ENCODE measurements at places on chromosomes 1 and 21. TPM values are rescaled to one million over a fixed set of nuclear protein-coding genes. Genes with fewer than 3 reads are reported as not detected.

The GBP7 gene
- total RNA-seq, result not detected

The SPRR2G gene
- total RNA-seq, result not detected

The NR1I3 gene
- total RNA-seq, result not detected

The TLCD4 gene
- 7.5 TPM for total RNA-seq

The TMEM240 gene
- 0.75 TPM for total RNA-seq

The EPB41 gene
- 3.9 TPM for total RNA-seq

The CLDN17 gene
- not detected for total RNA-seq

The DENND2C gene
- total RNA-seq, result 0.40 TPM

The RNF186 gene
- total RNA-seq, result not detected

The S100A2 gene
- total RNA-seq, result 24.6 TPM

The ARMH1 gene
- total RNA-seq, result 0.66 TPM

The SLC2A5 gene
- 0.77 TPM for total RNA-seq

The CD5L gene
- total RNA-seq, result not detected

The DMBX1 gene
- 0.49 TPM for total RNA-seq

The KRTAP21-2 gene
- total RNA-seq, result not detected

The EFNA3 gene
- total RNA-seq, result 13.0 TPM

The EXO1 gene
- 22.2 TPM for total RNA-seq

The RCSD1 gene
- total RNA-seq, result 0.08 TPM

The PLEKHN1 gene
- total RNA-seq, result 4.9 TPM

The LAMTOR2 gene
- total RNA-seq, result 157 TPM

The MYCL gene
- total RNA-seq, result 1.3 TPM

The GUCA2A gene
- total RNA-seq, result not detected

The PKP1 gene
- total RNA-seq, result 0.02 TPM

The FAM131C gene
- 13.5 TPM for total RNA-seq

The HAO2 gene
- not detected for total RNA-seq

The CLCA1 gene
- not detected for total RNA-seq

The FCRL4 gene
- total RNA-seq, result not detected

The FUBP1 gene
- 98.7 TPM for total RNA-seq

The SERPINC1 gene
- 0.07 TPM for total RNA-seq

Measured in A549 treated with AZD2906 at 1 μM for 4 hours (cell line).